ENCODE measurements at places on chromosomes 11 and 22.

- DNase-seq, result no peak
Measured at GRCh38 chr11:6721343-6721742, 38.2 kb upstream of the MRPL17 start.

DNA sequence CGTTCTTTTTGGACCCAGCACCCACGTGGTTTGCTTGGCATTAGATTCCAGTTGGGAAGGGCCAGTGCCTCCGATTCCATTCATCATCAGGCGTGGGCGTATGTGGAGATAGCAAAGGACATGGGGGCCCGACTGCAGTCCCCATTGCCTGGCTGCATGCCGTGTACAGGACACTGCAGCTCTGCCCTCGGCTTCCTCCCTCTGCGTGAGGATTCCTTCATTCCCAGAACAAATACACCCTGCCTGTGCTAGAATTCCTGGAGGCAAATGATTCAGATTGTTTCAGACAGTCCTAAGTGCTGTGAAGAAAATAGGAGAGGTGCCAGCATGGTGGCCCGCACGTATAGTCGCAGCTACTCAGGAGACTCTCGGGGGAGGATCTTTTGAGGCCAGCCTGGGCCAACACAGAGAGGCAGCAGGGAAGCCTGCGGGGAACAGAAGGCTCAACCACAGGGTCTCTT lies 15.4 kb downstream of the DERL3 start:
- no peak for DNase-seq

- DNase-seq, result no peak
Measured at GRCh38 chr11:74937696-74938475, 11.0 kb downstream of the XRRA1 start.

DNA sequence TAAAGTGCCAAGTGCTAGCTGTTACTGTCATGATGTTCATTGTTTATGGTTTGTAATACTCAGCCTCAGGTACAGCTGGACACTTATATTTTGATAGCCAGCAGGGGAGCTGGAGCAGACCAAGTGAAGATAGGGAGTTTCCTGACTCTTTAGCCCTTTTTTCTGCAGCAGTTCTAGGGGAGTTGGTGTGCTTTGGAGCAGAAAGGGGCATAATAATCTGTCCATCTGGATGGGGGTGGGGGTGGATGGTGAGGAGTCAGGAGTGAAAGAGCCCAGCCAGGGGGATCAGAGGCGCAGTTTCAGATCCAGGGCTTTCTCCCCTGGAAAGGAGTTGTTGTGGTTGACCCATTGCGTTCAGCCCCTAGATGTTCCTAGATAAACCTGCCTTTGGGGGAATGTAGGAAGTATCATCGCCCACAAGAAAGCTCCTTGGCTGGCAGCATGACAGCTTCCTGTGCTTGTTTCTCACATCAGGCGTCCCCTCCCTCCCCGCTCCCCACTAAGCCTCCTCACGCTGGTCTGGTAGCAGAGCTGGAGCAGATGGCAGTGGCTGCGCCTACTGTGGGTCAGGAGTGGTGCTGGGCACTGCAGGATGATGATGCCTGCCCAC lies 41.9 kb downstream of the MED15 start:
- DNase-seq, result no peak

- DNase-seq, result no peak
Measured at GRCh38 chr11:2576111-2576510, 123.7 kb downstream of the KCNQ1OT1 start.

DNA sequence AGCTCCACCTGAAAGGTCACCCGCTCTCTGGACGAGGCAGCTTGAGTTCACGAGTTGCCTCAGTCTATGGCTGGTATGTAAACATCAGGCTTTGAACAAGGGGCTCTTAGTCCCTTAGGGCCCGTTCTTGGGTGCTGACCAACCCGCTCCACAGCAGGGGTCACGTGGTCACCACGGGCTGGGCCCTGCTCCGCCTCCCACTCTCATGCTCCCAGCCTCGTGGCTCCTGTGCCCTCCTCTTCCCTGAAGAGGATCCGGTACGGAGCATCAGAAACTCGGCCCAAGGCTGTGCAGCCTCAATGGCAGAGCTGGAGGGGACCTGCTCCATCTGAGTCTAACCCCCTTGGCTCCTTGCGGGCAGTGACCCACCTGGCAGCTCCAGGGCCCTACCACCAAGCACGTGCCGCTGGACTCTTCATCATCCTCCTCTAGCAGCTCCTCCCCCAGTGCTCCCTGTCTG lies 54.2 kb upstream of the TTLL12 start:
- no peak for DNase-seq

- no peak for DNase-seq
Measured at GRCh38 chr11:638631-639331, 1.7 kb downstream of the DRD4 start.

- DNase-seq, result no peak
Measured at GRCh38 chr11:114283422-114283821, 12.8 kb upstream of the NNMT start.

DNA sequence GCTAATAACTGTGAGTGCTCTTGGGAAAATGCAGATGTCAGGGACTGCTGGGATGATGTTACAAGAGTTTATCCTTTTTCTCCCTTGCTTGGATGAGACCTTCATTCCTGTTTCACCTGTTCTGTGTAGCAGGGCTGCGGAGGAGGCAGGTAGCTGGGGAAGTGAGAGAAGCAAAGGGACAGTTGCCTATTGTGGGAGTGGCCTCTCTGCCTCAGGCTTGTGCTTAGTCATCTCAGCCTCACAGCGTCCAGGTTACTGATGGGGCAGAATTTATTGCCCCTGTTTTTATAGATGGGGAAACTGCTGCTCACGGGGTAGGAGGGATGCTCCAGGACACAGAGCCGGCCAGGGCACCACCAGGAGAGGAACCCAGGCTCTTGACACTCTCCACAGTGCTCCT lies 1.7 kb downstream of the STX3 start:
- DNase-seq, result peak; percentile 80

GRCh38 chr11:68461575-68461917 lies 994 bp downstream of the PPP6R3 start:
- no peak for DNase-seq

GRCh38 chr11:27514076-27514475 lies 7.5 kb upstream of the LIN7C start:
- no peak for DNase-seq

GRCh38 chr11:13462311-13462900 lies 616 bp downstream of the BTBD10 start:
- DNase-seq, result peak; percentile 78

- DNase-seq, result no peak
Measured at GRCh38 chr11:69883292-69884255, 64.4 kb upstream of the FGF3 start.

- peak; percentile 46 for DNase-seq
Measured at GRCh38 chr22:37410174-37411055, 16.9 kb downstream of the ELFN2 start.

DNA sequence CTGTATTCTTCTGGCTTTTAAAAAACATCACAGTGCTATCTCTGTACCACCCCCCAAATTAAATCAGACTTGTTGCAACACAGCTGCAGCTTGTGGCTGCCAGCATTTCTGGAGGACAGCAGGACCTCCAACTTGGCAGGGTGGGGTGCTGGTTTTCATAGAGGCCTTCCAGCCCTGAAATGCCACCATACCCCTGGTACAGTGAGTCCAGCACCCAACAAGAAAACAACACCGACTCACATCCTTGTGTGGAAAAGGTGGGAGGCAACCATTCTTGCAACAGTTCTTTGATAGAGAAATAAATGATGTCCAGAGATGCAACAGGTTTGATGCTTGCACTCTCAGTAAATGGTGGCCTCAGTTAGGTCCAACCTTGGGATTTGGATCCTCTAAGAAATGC lies 96.0 kb downstream of the ABTB2 start:
- DNase-seq, result no peak

GRCh38 chr11:20351751-20352262 lies 11.7 kb upstream of the HTATIP2 start:
- no peak for DNase-seq

DNA sequence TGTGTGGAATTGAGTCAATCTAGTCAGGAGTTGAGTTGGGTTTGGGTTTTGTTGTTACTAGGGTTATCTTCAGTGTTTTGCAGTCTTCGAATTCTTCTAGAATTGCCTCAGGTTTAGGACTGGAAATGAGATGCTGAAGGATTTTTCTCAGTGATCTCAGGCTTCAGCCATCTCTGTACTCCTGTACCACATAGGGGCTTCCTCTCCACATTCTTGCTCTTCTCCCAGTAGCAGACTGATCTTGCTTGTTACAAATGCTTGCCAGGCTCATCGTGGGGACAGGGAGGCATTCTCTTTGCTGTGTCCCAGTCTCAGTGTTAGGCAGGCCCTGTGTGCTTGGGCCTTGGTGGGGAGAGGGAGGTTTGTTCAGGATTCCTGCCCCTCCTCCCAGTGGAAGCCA lies 96.1 kb downstream of the LRRC32 start:
- DNase-seq, result no peak

- DNase-seq, result peak; percentile 99
Measured at GRCh38 chr11:560305-561147, at the start of the genes LMNTD2 and RASSF7. TSS of gene LMNTD2 (minus strand) at chr11:560738. CDS start at chr11:560716, 22 bp downstream. TSS of gene RASSF7 (plus strand) at chr11:560970. CDS start at chr11:561769, 799 bp downstream.

- DNase-seq, result no peak
Measured at GRCh38 chr11:93288767-93289166, 41.8 kb upstream of the DEUP1 start.

DNA sequence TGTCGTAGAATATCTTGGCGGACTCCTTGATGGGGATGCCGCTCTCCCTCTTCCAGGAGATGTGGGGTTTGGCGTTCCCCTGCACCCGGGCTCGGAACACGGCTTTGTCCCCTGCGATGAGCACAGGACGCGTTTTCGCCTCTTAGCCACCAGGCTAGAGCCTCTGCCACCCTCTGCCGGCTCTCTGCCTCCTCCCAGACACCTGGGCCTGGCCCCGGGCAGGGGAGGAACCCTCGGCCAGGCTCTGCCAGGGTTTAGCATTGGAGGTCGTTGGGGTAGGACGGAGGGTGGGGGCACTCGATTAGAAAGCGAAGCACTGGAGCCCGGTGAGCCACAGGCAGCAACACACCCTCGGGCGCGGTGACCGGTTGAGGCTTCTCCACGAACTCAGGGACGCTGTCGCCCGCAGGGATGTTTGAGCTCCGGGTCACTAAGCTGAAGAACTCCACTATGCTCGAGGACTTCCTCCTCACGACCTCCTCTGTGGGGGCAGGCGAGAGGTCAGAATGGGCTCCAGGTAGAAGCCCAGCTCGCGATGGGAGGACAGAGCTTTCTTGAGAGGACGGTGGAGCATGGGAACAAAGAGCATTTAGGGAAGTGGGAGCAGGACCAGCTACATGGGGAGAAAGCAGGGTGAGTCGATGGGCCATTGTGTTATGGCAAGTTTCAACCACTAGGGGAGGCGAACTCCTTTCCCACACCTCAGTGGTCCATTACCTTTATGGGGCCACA lies 4.3 kb downstream of the IGSF22 start:
- DNase-seq, result peak; percentile 87

GRCh38 chr11:121389651-121390050 lies 62.5 kb upstream of the SORL1 start:
- DNase-seq, result no peak

- no peak for DNase-seq
Measured at GRCh38 chr11:2463766-2464277, 19.0 kb downstream of the KCNQ1 start.

GRCh38 chr11:123184531-123184930 lies 10.5 kb downstream of the CLMP start:
- DNase-seq, result no peak

- no peak for DNase-seq
Measured at GRCh38 chr11:27031754-27032153, 8.9 kb upstream of the BBOX1 start.

GRCh38 chr11:95697614-95698408 lies 91.8 kb downstream of the FAM76B start:
- no peak for DNase-seq
